ENCODE measurements at places on chromosomes 1 and 21. TPM values are rescaled to one million over a fixed set of nuclear protein-coding genes. Genes with fewer than 3 reads are reported as not detected.

- no peaks in the 10 kb centered on the region for H3K4me1 ChIP-seq
- H3K4me3 ChIP-seq = no peak overlapping the region
- no peak overlapping the region for H3K27ac ChIP-seq
- no peaks in the 10 kb centered on the region for H3K27me3 ChIP-seq
- DNase-seq = no peak
These were observed 246.3 kb downstream of the DPYD start for GRCh38 chr1:97674517-97674916.

DNA sequence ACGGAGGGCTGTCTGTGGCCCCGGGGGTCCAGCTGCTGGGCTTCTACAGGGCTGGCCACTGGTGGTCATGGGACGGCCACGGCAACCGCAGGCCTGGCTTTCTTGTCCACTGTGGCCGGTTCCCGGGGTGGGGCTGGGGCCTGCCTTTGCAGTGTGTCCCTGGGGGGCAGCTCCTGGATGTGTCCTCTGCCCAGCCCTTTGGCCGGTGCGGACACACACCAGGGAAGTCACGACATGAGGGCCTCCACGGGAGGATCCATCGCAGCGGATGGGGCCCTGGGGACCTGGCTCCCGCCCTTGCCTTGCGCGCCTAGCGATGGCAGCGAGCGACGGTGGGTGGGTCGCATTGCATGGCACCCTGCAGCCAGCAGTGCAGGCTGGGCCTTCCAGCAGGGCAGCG is 18.0 kb downstream of the PFKL start:
- H3K36me3 ChIP-seq = no peaks in the 10 kb centered on the region
- DNase-seq = no peak
- H3K27ac ChIP-seq = no peak overlapping the region
- no peak overlapping the region for H3K4me3 ChIP-seq
- no peaks in the 10 kb centered on the region for H3K27me3 ChIP-seq

The EPHA2 gene
- total RNA-seq = 12.7 TPM

- no peaks in the 10 kb centered on the region for H3K4me1 ChIP-seq
- no peak overlapping the region for H3K4me3 ChIP-seq
- no peak for DNase-seq
- H3K27me3 ChIP-seq = no peaks in the 10 kb centered on the region
- no peak overlapping the region for H3K27ac ChIP-seq
These were observed 48.9 kb downstream of the CD247 start for GRCh38 chr1:167469280-167469965.

Measured in heart left ventricle (tissue), 16 donors.